Muscle of leg (tissue), 16 donors: ENCODE measurements at places on chromosomes 6 and 20. TPM values are rescaled to one million over a fixed set of nuclear protein-coding genes. Genes with fewer than 3 reads are reported as not detected.

DNA sequence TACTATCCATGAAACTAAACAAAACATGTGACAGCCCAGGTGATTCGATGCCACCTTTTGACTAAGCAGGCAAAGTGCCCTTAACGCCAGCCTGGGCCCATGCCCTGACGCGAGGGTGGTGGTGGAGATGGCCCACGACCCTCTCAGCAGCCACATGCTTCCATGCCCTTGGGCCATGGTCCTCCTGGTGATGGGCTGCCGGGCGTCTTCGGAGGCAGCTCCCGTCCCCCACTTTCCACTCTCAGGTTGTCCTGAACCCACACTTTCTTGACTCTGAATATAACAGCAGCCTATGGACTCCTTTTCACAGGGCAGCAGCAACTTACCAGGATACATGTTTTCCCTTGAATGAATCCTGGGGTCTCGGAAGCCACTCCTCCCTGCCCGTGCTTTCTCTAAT, 33.6 kb downstream of the TMEM242 start:
- no peak for DNase-seq

DNA sequence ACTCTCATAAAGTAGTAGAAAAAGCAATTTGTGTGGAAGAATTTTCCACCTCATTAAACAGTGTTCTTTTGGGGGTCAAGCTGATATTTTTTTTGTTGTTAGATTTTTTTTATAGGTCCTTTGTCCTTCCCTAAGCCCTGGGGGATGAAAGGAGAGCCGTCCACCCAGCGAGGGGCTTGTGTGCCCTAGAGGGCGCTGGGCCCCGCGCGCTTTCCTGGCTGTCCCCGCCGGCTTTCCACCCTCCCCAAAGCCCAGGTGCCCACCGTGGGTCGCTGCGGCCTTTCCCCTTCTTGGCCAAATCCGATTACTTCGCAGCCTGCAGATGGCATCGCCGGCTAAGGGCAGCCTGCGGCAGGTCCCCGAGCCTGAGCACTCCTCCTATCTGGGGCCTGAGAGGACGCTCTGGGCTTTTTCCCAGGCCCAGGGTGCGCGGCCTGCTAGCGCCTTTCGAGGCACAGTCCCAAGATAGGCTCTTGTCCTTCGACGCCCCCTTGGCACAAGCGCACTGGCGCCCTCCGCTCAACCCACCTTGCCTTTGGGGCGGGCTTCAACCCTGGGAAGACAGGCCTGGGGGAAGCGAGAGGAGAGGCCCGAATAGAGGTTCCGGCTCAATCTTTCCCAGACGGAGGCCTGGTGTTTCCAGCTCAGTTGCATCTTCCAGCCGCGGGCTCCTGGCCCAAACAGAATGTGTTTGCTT, 33.6 kb downstream of the TFAP2A start:
- DNase-seq = peak; percentile 47

DNA sequence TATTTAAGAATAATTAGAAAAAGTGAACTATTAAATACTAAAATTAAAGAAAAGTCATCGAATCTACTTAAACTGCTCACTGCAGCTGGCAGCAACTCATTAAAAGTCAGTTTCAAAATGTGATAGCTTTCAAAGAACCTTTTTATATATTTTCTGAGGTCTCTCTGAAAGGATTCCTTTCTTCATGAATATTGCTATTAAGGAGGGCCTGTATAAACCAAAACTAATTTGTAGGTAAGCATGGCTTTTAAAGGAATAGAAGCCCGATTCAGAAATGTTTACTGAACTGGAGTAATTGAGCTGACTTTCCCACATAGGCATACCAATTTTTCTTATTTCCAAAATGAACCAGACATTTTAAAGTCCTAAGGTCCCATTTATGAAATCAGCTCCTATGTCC, 41.2 kb upstream of the ENPP1 start:
- no peak for DNase-seq

- DNase-seq = no peak
Observed at GRCh38 chr6:89952686-89953085, 58.4 kb downstream of the GJA10 start.

- DNase-seq = no peak
Observed at GRCh38 chr6:36195471-36196112, 952 bp upstream of the BRPF3 start.

DNA sequence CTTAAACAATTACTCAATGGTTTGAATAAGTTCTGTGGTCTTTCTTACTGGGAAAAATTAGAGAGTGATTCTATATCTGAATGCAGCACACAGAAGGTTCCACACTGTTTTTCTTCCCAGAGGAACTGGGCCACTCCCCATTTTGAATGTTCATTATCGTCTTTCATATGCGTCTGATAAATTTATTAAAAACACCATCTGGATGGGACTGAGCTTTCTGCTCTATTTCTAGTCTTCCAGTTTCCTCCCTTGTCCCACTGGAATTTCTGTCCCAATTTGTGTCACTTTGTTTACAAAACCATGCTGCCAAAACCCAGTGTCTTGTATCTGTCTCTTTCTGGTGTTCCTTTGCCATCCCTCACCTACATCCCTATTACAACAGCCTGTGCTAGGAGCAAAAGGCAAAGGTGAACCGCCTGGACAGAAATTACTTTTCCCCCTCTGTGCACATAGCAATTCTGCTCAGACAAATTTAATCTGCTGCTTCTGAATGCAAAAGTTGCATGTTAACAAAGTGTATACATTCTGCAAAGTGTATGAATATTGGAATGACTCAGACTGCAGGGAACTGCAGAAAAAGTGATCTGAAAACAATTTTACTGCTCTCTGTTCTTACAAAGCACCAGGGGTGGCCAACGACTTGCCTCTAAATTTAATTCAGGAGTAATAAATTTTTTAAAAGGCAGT, 333.6 kb downstream of the BTBD9 start:
- DNase-seq = peak; percentile 44

DNA sequence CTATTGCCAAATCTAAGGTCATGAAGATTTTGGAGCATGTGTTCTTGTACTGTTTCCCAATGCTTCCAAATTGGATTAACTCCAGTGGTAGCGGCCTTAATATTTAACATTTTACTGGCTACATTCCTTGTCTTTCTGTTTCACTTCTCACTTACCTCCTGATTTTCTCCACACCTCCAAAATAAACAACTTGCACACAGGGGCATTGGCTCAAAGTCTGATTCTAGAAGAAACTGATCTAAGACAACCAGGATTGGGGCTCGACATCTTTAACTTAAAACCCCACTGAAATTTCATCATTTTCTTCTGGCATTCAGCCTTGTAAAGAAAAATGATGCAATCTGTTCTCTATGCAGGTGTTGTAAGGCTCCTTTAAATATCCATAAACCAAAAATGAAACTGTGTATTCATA, 557.9 kb upstream of the ID4 start:
- peak; percentile 54 for DNase-seq

GRCh38 chr6:53894091-53894490, 99.3 kb downstream of the LRRC1 start:
- peak; percentile 81 for DNase-seq

GRCh38 chr6:33790910-33791309, 2.0 kb upstream of the LEMD2 start:
- no peak for DNase-seq

DNA sequence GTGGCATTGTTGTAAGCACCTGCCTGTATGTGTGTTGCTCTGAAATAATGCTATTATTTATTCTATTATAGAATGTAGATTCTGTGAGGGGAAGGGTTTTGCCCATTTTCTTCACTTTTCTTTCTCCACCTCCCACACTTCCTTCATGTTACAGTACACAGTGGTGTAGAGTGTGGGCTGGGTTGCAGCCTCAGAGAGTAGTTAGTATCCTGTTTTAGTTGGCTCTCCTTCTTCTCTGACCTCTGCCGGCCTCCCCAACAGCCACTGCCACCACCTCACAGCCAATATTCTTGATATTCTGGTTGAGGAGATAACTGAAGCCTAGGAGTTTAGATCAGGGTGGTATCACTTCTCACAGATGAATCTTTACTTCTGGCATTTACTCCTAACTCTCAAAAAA, 143.4 kb downstream of the BCKDHB start:
- no peak for DNase-seq

DNA sequence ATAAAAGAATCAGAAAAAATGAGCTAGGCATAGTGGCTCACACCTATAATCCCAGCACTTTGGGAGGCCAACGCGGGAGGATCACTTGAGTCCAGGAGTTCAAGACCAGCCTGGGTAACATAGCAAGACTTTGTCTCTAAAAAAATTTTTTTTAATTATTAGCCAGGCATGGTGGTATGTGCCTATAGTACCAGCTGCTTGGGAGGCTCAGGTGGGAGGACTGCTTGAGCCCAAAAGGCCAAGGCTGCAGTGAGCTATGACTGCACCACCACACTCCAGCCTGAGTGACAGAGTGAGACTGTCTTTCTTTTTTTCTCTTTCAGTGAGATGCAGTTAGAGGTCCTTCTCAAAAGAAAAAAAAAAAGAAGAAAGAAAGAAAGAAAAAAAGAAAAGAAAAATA, 8.5 kb upstream of the SNRPC start:
- no peak for DNase-seq

- peak; percentile 91 for DNase-seq
Observed at GRCh38 chr6:13457577-13457976, 29.8 kb downstream of the GFOD1 start.

DNA sequence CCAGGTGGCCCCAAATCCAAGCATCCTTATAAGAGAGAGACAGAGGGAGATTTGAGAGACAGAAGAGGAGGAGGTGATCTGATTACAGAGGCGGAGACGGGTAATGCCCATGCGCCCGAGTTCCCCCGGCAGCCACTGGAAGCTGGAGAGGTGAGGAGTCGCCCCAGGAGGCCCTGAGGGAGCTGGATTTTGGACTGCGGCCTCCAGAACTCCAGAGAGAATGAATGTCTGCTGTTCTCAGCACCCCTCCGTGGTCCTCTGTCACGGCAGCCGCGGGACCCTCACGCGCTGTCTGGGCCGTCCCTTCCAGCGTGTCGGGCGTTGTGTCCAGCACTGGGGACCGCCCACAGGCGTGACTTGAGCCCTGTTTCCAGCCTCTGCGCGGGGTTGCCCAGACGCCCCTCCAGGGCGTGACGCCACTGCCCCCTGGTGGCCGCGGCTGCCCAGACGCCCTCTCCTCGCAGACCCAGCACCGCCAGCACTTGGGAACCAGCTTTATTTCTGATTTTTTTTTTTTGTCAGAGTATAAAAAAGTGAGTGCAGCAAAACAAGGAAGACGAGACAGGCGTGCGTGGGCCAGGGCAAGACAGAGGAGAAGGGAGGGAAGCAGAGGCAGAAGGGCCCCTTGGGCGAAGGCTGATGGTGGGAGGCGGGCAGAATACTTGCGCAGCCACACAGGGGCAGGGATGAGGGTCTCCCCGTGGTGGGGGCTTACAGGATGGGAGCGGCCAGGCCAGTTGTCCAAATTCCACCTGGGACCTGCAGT, 4.1 kb upstream of the ZNF512B start:
- DNase-seq = peak; percentile 92

DNA sequence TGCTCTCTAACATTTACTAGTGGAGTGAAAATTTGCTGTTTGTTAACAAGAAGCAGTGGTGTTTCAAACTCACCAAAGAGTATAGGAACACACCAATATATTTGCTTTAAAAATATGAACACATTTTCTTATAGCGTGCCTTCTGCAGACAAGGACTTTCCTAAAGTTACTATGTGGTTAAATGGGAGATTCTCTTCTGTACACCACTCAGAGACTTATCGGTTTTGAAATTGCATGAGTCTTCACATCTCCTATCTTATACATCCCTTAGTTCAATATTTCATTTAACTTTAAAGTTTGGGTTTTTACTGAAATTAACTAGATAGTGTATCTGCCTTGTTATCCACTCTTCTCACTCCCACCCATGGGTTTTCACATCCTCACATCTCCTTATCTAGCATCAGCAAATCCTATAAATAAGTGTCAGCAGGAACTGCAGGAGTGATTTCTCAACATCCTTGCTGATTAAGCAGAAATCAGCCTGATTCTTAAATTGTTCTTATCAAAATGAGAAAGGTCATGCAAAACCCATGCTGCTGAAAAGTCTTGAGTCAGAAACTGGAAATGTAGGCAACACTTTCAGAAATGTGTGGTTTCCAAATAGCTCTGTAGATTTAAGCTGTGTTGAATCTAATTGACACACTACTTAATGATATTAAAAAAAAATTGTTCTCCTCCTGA, 1075.6 kb upstream of the GJE1 start:
- no peak for DNase-seq

GRCh38 chr6:163354085-163354484, 60.4 kb upstream of the QKI start:
- peak; percentile 69 for DNase-seq

GRCh38 chr6:10554826-10555225, 33.7 kb downstream of the GCNT2 start:
- DNase-seq = no peak

DNA sequence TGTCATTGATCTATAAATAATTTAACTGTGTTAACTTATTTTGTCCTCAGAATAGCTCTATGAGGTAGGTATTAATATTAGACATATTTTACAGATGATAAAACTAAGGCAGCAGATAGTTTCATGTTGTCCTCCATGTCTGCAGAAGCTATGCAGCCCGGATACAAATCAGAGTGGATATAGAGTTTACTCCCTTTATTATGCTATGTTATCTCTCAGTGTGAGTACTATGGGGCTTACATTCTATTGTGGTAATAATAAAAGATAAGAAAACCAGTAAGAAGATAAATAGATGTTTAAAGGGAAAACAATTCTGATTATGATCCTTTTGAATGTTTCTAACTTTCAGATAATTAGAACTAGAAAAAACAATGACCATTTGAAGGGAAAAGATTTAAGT, 979.8 kb upstream of the CITED2 start:
- no peak for DNase-seq

DNA sequence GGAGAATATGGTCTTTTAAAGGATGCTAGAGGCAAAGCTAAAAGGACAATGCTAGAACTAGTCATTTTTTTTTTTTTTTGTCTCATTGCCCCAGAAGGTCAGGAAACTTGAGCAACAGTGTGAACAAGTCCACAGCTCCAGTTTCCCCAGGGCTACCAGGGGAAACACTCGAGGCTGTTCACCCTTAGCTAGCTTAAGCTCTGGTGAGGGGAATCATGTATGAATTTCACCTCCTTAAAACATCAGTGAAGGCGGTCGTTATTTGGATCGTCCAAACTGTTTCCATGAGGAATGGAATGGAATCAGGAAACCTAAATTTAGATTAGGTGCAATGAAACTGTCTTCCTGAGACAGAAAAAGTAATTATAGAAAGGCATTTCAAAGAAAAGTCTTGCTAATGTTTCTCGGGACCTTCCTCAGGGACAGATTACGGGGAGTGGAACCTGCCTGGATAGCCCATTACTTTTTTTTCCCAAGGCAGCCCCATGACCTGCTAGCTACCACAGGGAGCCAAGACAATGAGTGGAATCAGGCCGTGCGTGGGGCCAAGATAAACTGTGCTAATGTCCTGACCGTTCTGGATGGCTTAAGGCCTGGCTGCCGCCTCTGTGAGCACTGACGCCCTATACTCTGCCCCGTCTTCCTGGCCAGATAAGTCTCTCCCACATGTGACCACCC, 164.8 kb upstream of the SGK1 start:
- peak; percentile 81 for DNase-seq

GRCh38 chr6:23319582-23319981, 750.2 kb downstream of the HDGFL1 start:
- no peak for DNase-seq

- DNase-seq = peak; percentile 15
Observed at GRCh38 chr20:34904202-34904621, 27.8 kb downstream of the ACSS2 start.

Gene FAM8A1
- total RNA-seq = 24.8 TPM

Gene POM121L2
- not detected for total RNA-seq

Gene FAM83D
- total RNA-seq = 5.7 TPM

Gene HAO1
- total RNA-seq = not detected

Gene TTLL9
- 0.09 TPM for total RNA-seq

Gene POLR1C
- total RNA-seq = 21.1 TPM

Gene FAM209B
- 0.13 TPM for total RNA-seq

Gene ADGRF1
- not detected for total RNA-seq
